Activated CD8-positive, alpha-beta memory T cell treated with anti-CD3 and anti-CD28 coated beads for 48 hours (primary cell): ENCODE measurements at places on chromosomes 7 and 10.

DNA sequence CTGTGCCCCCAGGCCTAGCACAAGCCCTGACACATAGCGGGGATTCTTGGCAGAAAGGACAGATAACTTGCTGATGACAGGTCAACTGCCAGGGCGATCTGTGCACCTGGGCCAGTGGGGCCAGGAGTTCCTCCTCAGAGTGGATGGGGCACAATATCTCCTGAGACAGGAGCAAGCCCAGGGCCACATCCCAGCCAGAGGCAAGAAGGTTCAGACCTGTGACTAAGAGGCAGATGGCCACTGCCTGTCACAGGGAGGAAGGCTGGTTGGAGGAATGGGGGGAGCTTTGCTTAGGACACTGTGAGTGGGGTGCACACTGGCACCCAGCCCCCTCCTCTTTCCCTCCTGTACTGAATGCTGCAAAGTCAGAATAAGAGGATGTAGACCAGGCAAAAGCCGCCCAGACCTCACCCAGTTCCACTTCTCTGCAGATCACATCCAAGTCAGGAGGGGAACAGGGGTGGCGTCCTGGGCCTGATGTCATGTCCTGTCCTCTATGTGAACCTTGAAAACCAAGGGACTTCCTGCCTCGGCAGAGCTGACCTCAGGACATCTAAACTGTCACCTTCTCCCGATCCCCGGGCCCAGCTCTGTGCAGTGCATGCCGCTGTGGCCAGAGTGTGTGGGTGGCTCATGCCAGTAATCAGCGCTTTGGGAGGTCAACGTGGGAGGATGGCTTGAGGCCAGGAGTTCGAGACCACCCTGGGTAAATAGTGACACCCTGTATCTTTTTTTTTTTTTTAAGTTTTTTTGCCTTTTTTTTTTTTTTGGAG is 1.3 kb downstream of the GUSB start:
- DNase-seq, result peak; percentile 18

GRCh38 chr10:132815168-132815857 is 29.4 kb upstream of the NKX6-2 start:
- no peak for DNase-seq

GRCh38 chr7:150481186-150481920 is 30.9 kb downstream of the GIMAP8 start:
- no peak for DNase-seq

DNA sequence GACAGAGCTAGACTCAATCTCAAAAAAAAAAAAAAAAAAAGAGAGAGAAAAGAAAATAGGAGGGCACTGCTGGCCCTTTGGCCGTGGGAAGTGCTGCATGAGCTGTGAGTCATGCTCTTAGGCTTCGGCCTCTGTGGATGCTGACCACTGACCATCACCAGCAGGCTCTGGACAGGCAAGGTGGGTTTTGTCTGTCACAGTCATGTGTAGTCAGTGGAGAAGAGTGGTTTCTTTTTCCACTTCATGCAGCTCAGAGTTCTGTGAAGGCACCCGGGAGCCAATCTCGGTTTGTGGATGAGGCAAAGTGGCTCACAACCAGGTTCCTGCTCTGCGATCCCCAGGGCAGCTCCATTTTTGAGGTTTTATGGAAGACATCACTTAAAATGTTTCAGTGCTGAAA is 58.1 kb downstream of the PRTFDC1 start:
- DNase-seq, result no peak
